ENCODE measurements at places on chromosomes 2 and 18. TPM values are rescaled to one million over a fixed set of nuclear protein-coding genes. Genes with fewer than 3 reads are reported as not detected.

The NAPG gene
- total RNA-seq, result 45.8 TPM

The PIGN gene
- total RNA-seq, result 22.7 TPM

The MYO1B gene
- 0.33 TPM for total RNA-seq

The CPLX4 gene
- total RNA-seq, result not detected

The CIB4 gene
- not detected for total RNA-seq

The TCF23 gene
- total RNA-seq, result not detected

The STPG4 gene
- not detected for total RNA-seq

The ATG4B gene
- total RNA-seq, result 54.9 TPM

The UCN gene
- 2.2 TPM for total RNA-seq

The ABCG8 gene
- not detected for total RNA-seq

The GDF7 gene
- total RNA-seq, result not detected

The LIMS3 gene
- 0.74 TPM for total RNA-seq

The EFEMP1 gene
- 0.82 TPM for total RNA-seq

The HNRNPA3 gene
- total RNA-seq, result 272 TPM

The GKN1 gene
- not detected for total RNA-seq

The DAW1 gene
- not detected for total RNA-seq

The CXCR1 gene
- not detected for total RNA-seq

The TLX2 gene
- total RNA-seq, result not detected

The CRYGC gene
- not detected for total RNA-seq

The COBLL1 gene
- total RNA-seq, result 1.3 TPM

The NT5C1B gene
- not detected for total RNA-seq

The RPRM gene
- not detected for total RNA-seq

The MAPK4 gene
- not detected for total RNA-seq

The HYCC2 gene
- 20.0 TPM for total RNA-seq

The MGAT4A gene
- total RNA-seq, result 0.38 TPM

The HOXD12 gene
- total RNA-seq, result not detected

The TEKT4 gene
- total RNA-seq, result 0.58 TPM

The CFAP53 gene
- total RNA-seq, result 0.87 TPM

The RBFA gene
- 28.8 TPM for total RNA-seq

The TUBA4B gene
- not detected for total RNA-seq

The ASAP2 gene
- 4.3 TPM for total RNA-seq

The CLK1 gene
- total RNA-seq, result 29.7 TPM

The GAREM1 gene
- 0.33 TPM for total RNA-seq

The TUBA3E gene
- not detected for total RNA-seq

The DCDC2C gene
- not detected for total RNA-seq

The DSG1 gene
- 0.09 TPM for total RNA-seq

The SULT1C4 gene
- not detected for total RNA-seq

The APLF gene
- 0.67 TPM for total RNA-seq

The BOLL gene
- total RNA-seq, result 0.11 TPM

The KCNK3 gene
- 0.20 TPM for total RNA-seq

The CXCR4 gene
- 0.22 TPM for total RNA-seq

The ARHGAP25 gene
- 13.2 TPM for total RNA-seq

The PPP1R1C gene
- total RNA-seq, result not detected

The CYBRD1 gene
- 22.4 TPM for total RNA-seq

The SERPINB2 gene
- total RNA-seq, result not detected

The IL36B gene
- not detected for total RNA-seq

The GKN2 gene
- total RNA-seq, result not detected

The DOCK10 gene
- 0.76 TPM for total RNA-seq
